ENCODE measurements at places on chromosomes 12 and 14.

GRCh38 chr12:76687981-76688380 lies 75.9 kb upstream of the ZDHHC17 start:
- no peak for DNase-seq

GRCh38 chr14:70622111-70622712 lies 19.5 kb upstream of the TTC9 start:
- peak; percentile 64 for DNase-seq

DNA sequence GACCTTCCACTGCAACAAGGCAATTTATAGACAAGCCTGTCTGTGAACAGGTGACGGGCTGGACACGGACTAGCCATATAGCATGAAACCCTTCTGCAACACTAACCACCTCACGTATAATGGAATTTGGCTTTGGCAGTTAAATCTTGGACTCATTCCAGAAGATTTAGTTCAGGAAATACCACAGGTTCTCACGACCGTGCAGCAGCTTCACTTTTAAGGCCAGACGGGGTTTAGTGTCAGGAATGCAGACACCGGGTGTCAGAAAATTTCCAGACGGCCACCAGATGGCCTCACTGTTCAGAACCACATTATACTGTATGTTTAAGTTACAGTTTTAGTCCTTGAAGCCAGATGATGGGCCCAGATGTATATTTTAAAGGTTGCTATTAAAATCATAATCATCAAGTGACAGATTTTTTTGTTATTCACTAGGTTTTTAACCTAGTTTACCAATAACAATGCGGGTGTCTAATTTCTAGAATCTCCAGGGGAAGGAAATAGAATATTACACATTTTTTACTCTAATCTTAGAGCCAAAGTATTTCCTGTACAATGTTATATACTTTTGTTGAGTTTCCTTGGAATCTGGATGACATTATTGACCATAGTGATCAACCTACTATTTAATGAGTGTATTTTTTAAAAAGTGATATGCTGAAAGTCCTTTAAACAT lies 90.5 kb upstream of the TMPO start:
- peak; percentile 63 for DNase-seq

- no peak for DNase-seq
These were observed 12.3 kb upstream of the GPRC5D start for GRCh38 chr12:12964255-12964654.

DNA sequence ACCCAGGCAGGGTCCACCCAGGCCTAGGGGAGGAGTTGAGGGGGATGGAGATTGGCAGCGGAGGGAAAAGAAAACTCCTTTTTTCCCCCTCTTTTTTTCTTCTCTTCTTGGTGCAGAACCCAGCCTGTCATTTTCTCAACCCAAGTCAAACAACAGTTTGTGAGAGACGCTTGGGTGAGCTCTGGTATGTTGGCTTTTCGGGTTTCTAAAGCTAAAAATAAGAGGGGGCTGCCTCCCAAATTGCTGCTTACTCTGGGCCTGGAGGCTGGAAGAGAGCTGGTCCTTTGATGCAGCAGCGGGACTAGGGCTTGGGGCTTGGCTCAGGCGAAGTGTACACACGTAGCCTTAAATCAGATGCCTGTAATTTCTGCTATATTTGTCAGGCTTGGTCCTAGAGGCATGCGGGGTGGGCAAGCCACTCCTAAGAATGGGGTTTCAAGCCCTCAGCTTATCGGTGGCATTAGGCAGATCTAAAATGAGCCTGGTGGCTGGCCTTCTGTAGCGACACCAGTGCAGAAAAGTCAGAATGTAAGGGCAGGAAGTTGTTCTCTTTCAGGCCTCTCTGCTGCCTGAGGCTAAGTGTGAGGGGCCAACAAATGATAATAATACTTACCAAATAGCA lies 816 bp upstream of the SLC8A3 start:
- peak; percentile 55 for DNase-seq

GRCh38 chr14:85487215-85487614 lies 42.7 kb upstream of the FLRT2 start:
- DNase-seq, result no peak

- DNase-seq, result no peak
These were observed 159.1 kb downstream of the PHETA1 start for GRCh38 chr12:111209811-111210210.

DNA sequence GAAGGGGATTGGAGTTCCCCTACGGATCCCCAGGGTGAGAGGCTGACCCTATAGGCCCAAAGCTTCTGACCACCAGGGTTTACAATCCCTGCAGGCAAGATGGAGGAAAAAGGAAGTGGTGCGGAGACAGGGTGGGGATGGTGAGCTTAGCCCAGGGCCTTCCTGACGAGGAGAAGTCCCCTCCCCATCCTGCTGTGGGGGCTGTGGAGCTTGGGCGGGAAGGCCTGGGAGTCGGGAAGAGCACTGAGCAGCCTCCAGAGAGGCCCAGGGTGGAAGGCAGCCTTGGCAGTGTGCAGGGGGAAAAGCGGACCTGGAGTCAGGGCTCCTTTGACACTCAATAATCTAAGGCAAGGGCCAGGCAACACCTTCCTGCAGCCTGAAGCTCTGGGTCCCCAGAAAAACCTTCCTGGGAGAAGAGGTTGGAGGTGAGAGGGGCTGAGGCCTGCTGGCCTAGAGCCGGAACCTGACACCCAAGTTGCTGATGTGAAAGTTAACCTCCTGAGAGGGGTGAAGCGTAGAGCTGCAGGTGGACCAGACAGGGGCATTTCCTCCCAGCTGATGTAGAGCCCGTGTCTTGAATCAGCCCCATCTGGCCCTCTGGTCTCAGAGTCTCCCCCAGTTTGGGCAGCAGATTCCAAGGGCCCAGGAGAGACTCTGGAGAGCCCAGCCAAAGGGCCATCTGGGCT lies 6.0 kb downstream of the HDAC7 start:
- peak; percentile 77 for DNase-seq

DNA sequence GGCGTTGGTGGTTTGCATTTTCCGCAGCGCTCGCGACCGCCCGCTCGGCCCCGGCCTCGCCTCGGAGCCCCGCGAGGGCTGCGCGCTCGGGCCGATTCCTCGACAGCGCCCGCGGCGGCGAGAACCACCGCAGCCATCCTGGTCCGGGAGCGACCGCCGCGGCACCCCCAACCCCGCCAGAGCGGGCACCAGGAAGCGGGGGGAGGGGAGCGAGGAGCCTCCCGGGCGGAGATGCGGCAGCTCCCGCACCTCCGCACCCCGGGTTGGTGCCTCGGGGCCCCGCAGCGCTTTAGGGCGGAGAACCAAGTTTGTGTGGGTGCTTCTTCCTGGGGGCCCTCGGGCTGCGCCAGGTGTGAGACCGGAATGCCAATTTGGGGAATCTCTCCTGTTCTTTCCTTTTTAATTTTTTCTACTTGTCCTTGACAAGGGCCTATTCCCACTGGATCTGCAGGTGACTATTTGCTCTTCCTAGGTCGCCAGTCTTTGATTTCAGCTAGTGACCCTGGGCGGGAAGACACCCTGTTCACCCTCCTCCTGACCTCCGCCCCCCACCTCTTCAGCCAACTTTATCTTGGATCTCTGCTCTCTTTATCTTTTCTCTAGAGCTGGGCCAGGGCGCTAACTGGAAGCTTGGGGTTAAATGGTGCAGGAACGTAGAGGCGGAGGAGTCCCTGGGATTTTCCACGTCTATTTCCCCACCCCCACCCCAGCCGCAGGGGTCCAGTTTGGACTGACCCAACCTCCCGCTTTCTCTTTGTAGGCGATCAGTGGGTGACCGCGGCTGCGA lies at the start of gene SOCS2:
Gene SOCS2 (plus strand): TSS at position 751 of the 787 bp plus-strand sequence. CDS start 223 bp downstream, outside the sequence.
- peak; percentile 50 for DNase-seq

GRCh38 chr14:25750436-25750835 lies 700.5 kb upstream of the STXBP6 start:
- DNase-seq, result no peak

DNA sequence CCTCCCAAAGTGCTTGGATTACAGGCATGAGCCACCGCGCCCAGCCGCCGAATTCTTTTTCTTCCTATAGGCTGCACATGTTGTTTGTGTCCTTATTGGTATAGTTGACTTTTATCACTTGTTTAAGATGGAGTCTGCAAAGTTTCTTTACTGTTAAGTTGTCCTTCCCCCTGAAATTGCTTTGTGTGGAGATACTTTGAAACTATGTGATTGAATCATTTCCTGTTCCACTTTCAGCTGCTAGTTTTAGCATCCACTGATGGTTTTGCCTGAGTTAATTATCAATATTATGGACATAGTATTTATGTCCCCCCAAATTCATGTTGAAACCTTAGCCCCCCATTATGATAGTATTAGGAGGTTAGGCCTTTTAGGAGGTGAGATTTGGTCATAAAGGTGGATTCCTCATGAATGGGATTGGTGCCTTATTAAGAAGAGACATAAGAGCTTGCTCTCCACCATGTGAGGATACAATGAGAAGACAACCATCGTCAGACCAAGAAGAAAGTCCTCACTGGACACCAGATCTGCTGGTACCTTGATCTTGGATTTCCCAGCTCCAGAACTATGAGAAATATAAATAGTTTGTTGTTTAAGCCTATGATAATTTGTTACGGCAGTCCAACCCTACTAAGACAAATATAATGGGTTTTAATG lies 34.9 kb downstream of the PPHLN1 start:
- DNase-seq, result peak; percentile 26

DNA sequence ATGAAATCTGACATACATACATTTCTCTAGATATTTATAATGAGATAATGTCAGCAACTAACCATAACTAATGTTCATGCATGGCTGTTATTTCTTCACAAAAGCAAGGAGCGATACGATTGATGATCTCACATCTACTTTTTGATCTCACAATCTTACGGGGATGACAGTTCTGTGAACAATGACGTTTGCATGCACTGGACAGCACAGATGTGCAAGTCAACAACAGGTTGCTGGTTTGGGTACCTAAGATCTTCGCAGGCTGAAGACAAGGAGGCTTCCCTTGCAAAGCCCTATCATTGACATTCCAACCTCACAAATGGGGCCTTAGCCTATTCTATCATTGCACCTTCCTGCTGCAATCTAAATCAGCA lies 53.6 kb downstream of the C12orf42 start:
- no peak for DNase-seq

DNA sequence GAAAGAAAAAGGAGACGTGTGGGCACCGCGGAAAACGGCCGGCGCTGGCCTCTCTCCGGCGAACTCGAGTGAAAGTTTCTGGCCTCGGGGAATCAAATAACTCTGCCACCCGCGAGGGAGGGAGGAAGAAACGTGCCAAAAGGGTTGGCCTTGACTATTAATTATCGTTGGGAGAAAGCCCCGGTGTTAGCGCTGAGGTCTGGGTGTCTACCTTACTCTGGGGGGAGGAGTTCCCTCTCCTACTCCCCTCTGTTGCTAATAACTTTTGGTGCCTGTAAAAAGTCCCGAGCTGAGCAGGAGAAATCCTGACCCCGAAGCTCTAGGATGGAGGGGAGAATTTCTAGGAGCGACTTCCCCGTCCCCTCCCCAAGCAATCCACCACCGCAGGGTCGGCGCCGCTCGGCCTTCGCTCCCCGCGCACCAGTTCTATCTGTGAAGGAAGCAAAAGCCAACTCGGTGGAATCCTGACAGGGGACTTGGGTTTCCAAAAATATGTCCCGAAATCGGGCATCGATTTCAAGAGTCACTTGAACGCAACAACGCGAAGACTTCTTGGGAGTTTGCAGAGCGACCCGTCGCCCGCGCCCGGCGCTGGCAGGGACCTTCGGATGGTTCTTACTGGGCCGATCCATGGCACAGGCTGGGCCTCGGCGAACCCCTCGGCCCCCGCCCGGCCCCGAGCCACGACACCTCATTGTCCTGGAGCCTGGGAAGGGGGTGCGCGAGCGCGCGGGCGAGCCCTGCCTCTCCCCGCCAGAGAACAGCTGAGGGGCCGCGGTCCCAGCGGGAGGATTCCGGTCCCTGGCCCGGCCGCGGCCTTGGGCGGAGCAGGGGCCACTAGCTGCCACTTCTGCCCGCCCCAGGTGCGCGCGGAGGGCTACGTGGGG lies 1.7 kb downstream of the OTX2 start:
- DNase-seq, result no peak

GRCh38 chr12:14393751-14394150 lies 28.3 kb downstream of the ATF7IP start:
- DNase-seq, result no peak

GRCh38 chr12:110111476-110112334 lies 12.5 kb upstream of the IFT81 start:
- no peak for DNase-seq

- DNase-seq, result no peak
These were observed 9.7 kb downstream of the DIO3 start for GRCh38 chr14:101571004-101571403.

DNA sequence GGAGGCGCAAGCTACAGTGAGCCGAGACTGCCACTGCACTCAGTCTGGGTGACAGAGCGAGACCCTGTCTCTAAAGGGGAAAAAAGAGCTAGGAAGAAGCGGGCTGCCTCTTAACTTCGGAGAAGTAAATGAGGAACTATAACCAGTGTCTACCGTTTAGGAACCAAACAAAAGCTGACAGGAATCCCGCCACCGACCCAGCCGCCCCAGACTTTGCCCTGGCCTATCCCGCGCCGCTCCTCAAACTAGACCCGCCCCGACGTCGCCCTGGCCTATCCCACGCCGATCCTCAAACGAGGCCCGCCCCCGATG lies 568 bp upstream of the SIVA1 start:
- no peak for DNase-seq

- no peak for DNase-seq
These were observed 93.5 kb downstream of the LMNTD1 start for GRCh38 chr12:25459541-25459951.

DNA sequence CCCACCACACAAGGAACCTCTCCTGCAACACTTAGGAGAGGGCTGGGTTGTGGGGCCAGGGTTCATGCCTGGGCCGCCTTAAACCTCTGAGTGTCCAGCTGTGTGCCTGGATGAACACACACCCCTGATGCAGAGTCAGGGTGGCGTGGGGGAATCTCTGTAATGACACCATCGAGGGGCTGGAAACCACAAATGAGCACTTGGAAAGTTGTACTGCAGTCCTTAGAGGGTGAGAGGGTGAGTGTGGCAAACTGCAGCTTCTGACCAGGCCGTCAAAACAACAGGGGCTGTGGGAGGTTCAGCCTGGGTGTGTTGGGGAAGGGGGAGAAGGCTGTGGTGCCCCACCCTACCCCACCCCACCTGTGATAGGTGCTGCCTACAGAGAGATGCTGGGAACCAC lies 12.4 kb upstream of the KRT5 start:
- no peak for DNase-seq

GRCh38 chr14:99548255-99548654 lies 55.8 kb downstream of the CCDC85C start:
- DNase-seq, result no peak

DNA sequence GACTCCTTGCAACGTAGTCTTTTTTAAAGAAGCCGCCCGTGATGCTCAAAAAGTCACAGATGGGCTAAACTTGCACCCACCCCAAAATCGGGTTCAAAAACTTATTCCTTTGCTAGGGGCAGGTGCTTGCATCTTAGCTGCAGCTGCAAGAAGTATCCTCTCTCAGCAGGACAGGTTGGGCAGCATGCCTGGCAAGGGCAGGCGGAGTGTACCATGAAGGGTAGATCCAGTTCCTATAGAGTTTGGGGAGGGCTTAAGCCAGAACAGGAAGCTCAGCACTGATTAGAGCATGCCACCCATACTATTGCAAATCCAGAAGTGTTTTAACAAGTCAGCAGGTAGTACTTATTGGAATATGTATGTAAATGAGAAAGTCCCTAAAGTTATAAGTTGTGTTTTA lies 48.7 kb downstream of the CPM start:
- DNase-seq, result no peak
